SK-N-DZ (cell line): ENCODE measurements at places on chromosomes 11 and 22.

DNA sequence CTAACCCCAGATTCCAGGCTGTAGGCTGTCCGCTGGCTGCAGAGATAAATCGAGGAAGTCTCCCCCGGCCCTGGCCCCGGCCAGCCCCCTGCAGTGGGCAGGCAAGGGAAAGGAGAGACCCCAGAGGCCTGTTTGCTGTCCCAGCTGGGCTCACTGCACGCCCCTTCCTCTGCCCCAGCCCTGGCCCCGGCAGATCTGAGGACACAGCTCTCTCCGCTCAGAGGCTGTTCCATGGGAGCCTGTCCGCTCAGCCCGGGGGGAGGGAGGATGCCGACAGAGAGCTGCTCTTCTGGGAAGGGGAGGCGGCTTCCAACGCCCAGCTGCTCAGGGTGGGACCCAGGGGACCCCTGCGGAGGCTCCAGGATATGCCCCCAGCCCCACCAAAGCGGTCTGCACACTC lies 37.7 kb upstream of the H19 start:
- DNase-seq: no peak

DNA sequence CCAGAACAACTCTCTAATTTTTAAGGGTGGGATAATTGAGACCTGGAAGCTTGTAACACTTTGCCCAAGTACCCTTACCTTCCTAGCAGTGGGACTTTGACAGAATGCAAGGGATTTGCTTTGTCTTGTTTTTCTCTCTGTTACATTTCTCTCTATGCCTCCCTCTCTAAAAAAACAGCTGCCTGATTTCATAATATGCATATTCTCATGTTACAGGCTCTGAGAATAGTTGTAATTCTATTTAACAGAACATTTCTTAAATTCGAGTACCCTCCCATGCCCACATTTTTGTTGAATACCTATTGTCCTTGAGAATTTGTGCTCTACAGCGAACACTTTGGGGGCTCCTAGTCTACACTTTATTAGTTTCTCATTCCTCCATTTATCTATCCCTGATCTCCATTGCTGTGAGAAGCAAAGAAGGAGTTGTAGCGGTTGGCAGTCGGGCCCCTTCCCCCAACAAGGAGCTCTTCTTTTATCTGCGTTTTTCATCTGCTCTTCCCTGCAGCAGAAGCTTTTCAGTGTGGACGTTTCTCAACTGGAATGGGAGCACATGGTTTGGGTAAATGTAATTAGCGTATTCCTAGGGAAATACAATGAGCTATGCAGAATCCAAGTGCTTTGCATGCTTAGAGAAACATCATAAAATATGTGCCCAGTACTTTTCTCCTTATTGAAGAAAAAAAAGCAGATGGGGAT lies 117.7 kb upstream of the CCDC90B start:
- peak; percentile 98 for DNase-seq

DNA sequence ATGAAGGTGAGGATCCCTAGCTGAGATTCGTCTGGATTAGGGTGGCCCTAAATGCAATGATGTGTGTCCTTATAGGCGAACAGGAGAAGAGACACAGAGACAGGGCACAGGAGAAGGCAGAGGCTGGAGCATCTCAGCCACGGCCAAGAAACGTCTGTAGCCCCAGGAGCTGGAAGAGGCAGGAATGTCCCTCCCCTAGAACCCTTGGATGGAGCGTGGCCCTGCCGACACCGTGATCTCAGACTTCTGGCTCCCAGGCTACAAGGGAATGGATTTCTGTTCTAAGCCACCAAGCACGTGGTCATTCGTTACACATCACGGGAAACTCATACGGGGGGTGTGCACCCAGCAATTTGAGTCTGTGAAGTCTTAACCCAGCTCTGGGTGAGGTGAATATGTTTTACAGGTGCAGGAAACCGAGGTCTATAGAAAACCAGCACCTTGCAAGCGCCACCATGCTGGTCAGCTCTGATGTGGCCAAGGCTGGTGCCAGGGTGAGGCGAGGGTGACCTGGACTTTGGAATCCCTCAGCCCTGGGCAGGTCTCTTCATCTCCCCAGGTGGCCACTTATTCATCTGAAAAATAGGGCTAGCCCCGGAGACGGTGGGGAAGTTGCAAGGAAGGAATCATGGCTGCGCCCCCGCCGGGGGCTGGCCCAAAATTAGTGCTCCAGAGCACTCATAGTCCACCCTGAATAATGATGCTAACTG lies 89.5 kb upstream of the FGF3 start:
- DNase-seq: no peak

DNA sequence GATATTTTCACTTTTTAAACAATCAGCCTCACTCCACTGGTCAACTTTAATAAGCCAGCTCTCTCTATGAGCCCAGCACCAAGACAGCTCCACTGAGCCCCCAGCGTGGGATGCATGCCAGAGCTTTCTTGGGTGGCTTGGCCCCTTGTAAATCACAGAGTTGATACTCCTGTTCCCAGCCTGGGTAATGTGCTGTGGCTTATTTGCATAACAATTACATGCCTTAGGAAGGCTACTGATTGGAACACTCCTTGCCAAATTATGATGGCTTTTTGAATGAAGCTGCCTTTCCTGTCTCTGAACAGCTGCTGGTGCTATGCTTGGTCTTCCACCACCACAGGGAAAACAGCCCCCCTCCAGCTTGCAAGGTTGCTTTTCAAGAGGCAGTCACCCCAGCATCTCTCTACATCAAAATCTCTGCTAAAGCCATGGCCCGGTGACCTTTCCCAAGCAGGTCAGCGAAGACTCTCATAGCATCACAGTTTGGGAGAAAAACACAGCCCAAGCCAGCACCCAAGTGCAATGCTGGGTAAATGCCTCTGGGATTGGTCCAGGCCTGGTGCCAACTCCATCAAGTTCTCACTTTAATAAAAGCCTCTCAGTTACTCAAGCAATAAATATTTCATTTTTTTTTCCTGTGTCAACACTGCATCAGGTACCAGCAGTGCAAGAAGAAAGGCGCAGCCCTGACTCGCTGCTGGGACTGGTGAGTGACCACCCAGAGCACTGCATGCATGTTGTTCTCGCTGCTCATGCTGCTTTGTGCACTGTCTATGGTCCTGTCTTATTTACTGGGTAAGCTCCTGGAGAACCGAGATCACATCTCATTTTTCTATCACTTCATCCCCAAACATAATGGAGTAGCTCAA lies 549.3 kb downstream of the OPCML start:
- no peak for DNase-seq

- DNase-seq: peak; percentile 44
These were observed 76.2 kb upstream of the VPREB1 start for GRCh38 chr22:22168190-22168940.

DNA sequence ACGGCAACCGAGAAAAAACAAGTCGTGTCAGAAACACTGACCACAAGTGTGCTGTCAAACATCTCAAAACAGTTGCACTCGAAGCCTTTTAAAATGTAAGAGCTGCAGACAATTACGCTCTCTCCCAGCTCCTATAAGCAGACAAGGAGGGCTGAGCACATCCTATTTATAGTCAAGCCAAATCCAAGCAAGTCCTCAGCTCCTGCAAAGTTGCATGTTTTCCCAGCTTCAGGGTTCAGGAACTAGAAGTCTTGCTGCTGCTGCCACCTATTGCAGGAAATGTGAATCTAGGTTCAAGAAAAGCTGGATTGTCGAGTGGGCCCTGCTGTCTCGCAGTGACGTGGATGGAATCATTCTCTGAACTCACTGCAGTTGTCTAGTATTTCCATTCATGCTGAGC lies 15.5 kb downstream of the EFCAB6 start:
- DNase-seq: peak; percentile 39

GRCh38 chr22:31128156-31128555 lies 5.4 kb downstream of the INPP5J start:
- DNase-seq: no peak

DNA sequence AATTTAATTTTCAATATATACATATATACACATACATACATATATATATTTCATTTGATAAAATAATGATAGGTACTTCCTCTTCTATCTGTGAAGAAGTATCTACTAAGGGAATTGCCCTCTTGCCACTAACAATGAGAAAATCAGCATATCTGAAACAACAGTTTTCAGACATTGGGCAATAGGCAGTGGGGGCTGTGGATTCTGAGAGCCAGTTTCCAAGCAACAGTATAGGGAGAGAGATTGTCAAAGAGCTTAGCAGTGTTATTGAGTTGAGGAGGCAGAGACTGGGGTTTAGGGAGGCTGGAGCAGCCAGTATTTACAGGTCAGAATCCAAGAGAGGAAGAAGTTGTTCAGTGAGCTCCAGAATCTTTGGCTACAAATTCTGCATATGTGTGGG lies 119.3 kb downstream of the ARFGAP2 start:
- DNase-seq: no peak

DNA sequence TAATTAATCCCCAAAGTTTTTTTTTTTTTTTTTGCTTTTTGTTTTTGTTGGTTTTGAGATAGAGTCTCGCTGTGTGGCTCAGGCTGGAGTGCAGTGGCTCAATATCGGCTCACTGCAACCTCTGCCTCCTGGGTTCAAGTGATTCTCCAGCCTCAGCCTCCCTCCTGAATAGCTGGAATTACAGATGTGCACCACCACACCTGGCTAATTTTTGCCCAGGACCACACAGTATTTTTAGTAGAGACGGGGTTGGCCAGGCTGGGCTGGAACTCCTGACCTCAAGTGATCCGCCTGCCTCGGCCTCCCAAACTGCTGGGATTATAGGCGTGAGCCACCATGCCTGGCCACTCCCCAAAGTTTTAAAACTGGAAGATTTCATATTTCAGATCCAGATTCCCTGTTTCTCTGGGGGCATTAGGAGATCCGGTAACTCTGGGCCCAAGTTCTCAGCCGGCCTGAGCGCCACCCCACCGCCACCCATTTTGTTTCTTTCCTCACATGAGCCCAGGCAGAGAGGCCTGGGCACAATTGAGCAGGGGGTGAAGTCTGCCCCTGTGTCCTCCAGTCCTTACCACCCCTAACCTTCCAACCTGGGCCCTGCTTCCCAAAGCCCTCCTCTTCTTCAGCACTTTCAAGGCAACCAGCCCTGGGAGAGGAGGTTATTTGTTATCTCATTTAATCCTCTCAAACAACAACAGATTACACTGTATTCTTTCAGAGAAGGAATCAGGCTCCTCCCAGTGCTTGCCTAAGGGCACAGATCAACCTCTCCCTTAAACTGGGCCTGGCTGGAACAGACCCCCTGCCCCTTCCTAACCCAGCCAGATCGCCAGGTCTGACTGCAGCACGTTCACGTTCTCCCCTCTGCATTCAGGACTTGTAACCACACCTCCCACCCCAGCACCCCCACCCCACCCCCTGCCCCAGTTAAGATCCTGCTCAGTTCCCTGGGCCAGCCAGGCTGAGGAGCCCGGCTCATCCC lies 1.9 kb upstream of the CSNK1E start:
- DNase-seq: no peak

DNA sequence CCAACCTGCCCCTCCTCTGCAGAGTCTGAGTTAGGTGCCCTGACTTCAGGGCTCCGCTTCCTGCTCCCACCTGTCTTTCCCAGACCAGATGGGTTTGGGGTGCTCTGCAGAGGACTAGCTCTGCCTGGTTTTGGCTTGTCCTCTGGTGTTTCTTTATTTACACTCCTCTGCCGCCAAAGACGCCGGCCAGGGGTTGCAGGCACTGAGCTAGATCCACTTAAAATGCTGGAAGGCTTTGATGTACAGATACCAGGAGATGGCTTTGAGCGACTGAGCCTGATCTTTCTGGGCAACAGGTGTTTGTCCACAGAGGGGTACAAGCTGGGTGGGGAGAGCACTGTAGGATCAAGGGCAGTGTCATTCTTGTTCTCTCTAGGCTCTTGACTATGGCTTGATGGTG lies 3.9 kb downstream of the SELENOH start:
- no peak for DNase-seq

DNA sequence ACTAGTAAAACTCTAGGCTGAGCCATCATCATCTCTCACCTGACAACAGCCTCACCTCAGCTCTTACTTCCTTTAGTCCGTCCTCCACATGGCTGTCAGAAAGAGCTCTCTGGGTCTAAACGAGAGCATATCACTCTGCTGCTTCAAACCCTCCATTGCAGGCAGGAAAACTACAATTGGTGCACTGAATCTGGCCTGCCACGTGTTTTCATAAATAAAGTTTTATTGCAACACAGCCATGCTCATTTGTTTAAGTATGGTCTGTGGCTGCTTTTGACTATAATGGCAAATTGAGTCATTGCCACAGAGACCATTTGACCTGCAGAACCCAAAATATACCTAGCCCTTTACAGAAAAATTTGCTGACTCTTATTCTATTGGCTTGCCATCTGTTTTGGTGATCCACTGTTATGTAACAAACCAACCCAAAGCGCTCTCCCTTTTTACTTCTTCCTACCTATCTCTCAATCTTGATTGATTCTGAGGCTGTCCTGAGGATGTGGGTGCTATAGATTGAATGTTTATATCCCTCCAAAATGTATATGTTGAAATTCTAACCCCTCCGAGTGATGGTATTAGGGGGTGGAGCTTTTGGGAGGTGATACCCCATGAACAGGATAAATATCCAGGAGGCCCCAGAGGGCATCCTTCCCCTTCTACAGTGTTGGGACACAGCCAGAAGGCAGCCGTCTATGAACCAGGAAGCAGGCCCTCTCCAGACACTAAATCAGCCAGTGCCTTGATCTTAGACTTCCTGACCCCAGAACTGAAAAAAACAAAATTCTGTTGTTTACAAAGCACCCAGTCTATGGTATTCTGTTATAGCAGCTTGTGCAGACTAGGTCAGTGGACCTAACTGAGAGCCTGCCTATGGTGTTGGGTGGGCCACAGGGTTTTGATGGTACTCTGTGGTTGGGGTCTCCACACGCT lies 99.9 kb downstream of the PIWIL4 start:
- no peak for DNase-seq

DNA sequence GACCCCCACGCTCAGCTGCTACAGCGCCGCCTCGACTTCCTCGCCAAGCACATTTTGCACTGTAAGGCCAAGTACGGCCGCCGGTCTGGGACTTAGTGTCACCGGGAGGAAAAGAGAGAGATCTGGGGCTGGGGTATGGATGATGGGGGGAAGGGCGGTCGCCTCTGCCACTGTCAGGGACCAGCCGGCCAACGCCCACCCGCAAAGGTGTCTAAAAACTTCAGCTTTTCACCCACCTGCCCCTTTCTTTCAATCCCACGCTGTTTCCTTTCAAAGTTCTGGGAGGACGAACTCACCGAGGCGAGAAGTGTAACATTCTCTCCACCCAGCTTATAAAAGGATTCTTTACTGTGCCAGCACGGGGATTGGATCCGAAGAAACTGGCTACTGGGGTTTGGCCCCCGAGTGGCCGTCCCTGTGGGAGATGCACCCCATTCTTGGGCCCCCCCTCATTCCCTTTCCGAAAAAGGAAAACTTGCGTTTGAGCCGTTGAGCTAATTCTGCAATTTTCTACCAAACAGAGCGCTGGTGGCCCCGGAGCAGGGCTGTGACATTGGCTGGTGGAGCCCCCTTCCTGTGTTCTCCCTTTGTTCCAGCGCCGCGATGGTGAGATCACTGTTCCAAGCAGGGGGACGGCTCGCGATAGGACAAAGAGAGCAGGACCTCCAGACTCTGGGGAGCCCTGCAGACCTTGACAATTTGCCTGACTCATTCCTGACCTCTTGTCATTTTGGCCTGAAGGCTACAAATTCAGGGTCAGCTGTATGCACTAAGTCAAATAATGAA lies 1.8 kb downstream of the FJX1 start:
- peak; percentile 83 for DNase-seq

DNA sequence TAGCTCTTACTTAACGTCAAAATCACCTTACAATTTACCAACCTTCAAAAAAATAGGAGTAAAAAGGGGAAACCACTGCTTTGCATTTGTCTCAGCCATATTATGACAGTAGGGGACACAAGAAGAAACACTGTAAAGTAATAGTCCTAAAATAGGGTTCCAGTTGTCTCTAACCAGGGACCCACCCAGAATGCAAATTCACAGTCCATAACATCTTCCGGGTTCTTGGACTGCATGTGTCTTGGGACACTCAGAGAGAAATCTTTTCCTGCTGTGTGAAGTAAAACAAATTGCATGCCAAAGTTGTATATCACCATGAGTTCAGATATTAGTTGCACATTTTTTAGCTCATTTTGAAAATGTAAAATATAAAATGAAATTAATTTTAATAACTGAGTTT lies 69.8 kb upstream of the PGR start:
- DNase-seq: no peak
